ENCODE measurements at places on chromosomes 4 and X.

DNA sequence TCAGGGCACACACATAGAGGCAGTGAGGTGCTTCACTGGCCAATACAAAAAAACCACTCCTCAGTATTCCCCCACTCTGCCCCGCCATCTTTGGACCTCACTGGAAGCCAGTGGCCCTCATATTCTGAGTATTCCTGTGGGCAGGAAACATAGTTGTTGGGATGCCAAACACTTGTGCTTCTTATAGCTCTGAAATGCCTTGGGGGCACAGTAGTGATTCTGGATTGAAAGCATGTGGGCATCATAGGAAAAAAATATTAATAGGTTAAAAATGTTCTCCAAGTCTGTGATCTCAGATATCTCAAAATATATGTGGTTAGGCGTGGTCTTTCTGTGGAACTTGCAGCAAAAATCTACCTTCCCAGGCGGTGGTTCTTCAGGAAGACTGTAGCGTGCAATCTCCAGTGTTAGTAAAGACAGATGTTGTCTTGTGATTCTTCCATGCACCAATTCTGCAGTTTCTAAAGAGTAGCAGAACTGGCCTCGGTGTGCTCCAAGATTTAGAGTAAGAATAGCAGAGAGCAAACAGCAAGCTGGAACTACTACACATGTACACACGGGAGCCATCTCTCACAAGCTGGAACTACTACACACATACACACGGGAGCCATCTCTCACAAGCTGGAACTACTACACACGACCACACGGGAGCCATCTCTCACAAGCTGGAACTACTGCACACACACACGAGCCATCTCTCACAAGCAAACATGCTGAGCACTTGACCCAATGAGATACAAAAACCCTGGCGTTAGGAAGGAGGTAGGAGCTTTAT lies 8.0 kb upstream of the TENM3 start:
- H3K36me3 ChIP-seq = no peaks in the 10 kb centered on the region
- H3K4me3 ChIP-seq = no peak overlapping the region
- no peaks in the 10 kb centered on the region for H3K4me1 ChIP-seq
- H3K27me3 ChIP-seq = no peaks in the 10 kb centered on the region
- peak; percentile 90 for DNase-seq

GRCh38 chr4:158821228-158821971 lies 52.6 kb downstream of the FNIP2 start:
- DNase-seq = no peak
- peaks cover 78% of the 10 kb centered on the region for H3K4me1 ChIP-seq
- H3K27me3 ChIP-seq = no peaks in the 10 kb centered on the region
- H3K4me3 ChIP-seq = no peak overlapping the region
- H3K36me3 ChIP-seq = no peaks in the 10 kb centered on the region

DNA sequence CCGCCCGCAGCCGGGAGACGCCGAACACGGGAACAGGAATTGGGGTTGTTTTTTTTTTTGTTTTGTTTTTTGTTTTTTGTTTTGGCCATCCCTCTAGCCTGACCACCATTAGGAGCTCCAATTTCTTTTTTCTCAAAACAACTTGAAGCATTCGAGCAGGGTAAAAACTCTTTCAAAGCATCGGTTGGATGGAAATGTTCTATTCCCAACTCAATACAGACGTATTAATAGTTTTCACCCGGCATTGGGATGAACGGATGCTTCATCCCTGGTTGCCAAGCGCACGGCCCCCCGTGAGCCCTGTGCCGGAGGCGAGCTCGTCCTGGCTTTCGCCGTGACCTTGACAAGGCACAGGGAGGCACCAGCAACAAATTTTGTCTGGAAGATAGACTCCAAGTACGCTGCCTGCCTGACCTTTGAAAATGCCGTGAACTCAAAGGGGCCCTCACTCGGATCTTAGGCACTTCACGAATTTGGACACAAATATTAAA lies 352 bp upstream of the MAP3K15 start:
- H3K27me3 ChIP-seq = peaks cover 10% of the 10 kb centered on the region
- H3K4me3 ChIP-seq = peak overlapping the region; percentile 42
- H3K36me3 ChIP-seq = no peaks in the 10 kb centered on the region
- H3K27ac ChIP-seq = no peak overlapping the region
- DNase-seq = no peak

GRCh38 chr4:7040765-7041164 lies 2.4 kb upstream of the TADA2B start:
- no peak overlapping the region for H3K4me3 ChIP-seq
- DNase-seq = no peak
- H3K36me3 ChIP-seq = no peaks in the 10 kb centered on the region
- no peaks in the 10 kb centered on the region for H3K27me3 ChIP-seq

- no peak for DNase-seq
- no peaks in the 10 kb centered on the region for H3K27me3 ChIP-seq
- H3K36me3 ChIP-seq = peaks cover 9% of the 10 kb centered on the region
- peak overlapping the region; percentile 29 for H3K27ac ChIP-seq
Measured at GRCh38 chr4:15691346-15692135, 9.9 kb downstream of the FAM200B start.

DNA sequence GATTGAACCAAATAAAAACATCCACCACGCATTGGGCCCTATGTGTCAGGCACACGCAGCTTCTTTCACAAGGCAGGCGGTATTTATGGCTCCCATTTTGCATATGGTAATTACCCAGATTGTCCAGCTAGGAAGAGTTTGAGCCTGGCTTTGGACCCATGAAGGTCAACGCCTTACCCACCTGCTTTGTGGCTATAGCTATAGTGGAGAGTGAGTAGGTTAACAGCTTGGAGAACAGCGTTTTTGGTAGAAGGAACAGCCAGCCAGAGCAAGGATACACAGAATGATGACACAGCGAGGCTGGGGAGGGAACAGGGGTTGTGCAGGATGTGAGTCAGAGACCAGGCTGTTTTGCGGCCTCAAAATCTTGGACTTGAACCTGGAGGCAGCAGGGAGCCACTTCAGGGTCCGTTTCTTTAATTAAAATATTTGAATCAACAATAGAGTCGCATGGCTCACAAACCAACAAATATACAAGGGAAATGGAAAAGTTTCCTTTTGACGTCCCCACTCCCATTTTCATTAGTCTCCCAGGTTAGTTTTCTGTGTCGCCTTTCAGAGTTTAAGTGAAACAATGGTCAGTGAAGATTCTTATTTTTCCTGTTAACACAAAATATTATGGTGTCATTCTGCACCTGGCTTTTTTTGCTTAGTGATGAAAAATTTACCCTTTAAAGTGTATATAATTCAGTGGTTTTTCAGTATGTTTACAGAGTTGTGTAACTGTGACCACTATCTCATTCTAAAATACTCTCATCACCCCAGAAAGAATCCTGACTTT lies 118.2 kb upstream of the STX18 start:
- DNase-seq = no peak
- no peaks in the 10 kb centered on the region for H3K36me3 ChIP-seq
- no peak overlapping the region for H3K4me3 ChIP-seq
- no peak overlapping the region for H3K27ac ChIP-seq

DNA sequence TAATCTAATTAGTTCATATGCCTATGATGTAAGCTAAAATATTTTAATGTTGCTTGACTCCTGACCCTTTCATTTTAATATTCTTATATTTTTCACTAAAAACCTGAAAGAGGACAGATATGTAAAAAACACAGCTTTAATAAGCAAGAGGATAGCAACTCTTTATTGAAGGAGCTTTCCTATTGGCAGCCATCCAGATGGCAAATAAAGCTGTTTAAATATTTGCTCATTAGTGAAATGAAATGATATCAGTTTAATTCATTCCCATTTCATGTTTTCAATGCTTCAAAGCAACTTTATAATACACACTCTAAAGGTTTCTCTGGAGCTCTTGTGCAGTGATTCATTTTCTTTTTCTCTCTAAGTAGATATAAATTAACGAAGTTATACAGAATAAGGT lies 473.4 kb downstream of the PCDH7 start:
- no peaks in the 10 kb centered on the region for H3K36me3 ChIP-seq
- DNase-seq = no peak
- H3K4me1 ChIP-seq = peaks cover 2% of the 10 kb centered on the region
- H3K4me3 ChIP-seq = no peak overlapping the region
- no peak overlapping the region for H3K27ac ChIP-seq
- no peaks in the 10 kb centered on the region for H3K27me3 ChIP-seq

DNA sequence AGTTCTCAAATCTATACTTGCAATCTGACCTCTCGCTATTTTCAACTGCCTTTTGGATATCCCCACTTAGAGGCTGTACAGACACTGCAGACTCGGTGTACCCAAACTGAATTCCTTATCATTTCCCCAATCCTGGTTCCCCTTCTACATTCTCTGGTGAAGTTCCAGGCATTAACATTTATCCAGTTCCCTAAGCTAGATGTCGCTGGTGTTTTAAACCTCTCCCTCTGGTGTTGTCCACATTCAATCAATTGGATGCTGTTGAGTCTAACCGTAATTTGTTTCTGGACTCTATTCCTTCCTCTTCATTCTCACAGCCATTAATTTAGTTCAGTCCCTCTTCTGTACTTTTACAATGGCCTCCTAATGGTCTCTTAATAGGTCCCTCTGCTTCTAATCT lies 7.2 kb upstream of the STK26 start:
- no peaks in the 10 kb centered on the region for H3K27me3 ChIP-seq
- no peak overlapping the region for H3K27ac ChIP-seq
- H3K4me1 ChIP-seq = no peaks in the 10 kb centered on the region
- H3K36me3 ChIP-seq = no peaks in the 10 kb centered on the region
- DNase-seq = no peak

- no peak overlapping the region for H3K4me3 ChIP-seq
- DNase-seq = no peak
- no peaks in the 10 kb centered on the region for H3K36me3 ChIP-seq
Measured at GRCh38 chr4:144788469-144788868, 142.5 kb downstream of the HHIP start.

GRCh38 chrX:40651620-40652223 lies 4.4 kb upstream of the CXorf38 start:
- peak; percentile 93 for DNase-seq
- peaks cover 26% of the 10 kb centered on the region for H3K4me1 ChIP-seq
- H3K27ac ChIP-seq = no peak overlapping the region
- no peaks in the 10 kb centered on the region for H3K27me3 ChIP-seq

DNA sequence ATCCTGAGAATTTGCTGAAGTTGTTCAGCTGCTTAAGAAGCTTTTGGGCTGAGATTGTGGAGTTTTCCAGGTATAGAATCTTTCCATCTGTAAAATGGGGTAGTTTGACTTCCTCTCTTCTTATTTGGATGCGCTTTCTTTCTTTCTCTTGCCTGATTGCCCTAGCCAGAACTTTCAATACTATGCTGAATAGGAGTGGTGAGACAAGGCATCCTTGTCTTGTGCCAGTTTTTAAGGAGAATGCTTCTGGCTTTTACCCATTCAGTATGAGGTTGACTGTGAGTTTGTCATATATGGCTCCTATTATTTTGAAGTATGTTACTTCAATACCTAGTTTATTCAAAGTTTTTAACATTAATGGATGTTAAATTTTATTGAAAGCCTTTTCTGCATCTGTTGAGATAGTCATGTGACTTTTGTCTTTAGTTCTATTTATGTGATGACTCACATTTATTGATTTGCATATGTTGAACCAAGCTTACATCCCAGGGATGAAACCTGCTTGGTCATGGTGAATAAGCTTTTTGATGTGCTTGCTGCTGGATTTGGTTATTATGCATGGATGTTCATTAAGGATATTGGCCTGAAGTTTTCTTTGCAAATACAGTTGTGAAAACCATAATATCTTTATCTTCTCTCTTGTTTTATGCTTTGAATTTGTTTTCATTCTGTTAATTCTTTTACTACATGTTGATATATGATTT lies 573.8 kb upstream of the NDST4 start:
- H3K27me3 ChIP-seq = no peaks in the 10 kb centered on the region
- H3K27ac ChIP-seq = no peak overlapping the region
- H3K4me1 ChIP-seq = no peaks in the 10 kb centered on the region
- no peaks in the 10 kb centered on the region for H3K36me3 ChIP-seq

DNA sequence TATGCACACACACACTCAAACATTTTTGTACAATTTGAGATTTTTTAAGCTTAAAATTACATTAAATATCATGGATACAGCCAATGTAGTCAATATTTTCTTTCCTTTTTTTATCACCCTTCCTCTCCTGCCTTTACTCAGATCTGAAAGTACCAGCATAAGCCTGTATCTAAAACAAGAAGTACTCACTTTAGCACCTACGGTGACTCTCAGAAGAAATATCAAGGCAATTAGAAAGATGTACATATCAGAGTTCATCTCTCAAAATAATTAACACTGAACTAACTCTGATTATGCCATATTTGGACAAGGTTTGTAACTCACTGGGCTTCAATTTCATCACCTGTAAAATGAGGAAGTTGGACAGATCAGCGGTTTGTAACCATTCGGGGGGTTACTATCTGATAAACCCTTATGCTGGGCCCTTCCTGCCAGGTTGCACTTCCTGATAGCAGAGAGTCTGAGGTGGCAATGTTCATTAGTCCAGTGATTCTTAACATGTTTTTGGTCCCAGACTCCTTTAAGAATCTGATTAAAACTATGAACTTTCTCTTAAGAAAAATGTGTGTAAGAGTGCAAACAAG lies 5.7 kb upstream of the GPR174 start:
- H3K4me1 ChIP-seq = no peaks in the 10 kb centered on the region
- H3K4me3 ChIP-seq = no peak overlapping the region

DNA sequence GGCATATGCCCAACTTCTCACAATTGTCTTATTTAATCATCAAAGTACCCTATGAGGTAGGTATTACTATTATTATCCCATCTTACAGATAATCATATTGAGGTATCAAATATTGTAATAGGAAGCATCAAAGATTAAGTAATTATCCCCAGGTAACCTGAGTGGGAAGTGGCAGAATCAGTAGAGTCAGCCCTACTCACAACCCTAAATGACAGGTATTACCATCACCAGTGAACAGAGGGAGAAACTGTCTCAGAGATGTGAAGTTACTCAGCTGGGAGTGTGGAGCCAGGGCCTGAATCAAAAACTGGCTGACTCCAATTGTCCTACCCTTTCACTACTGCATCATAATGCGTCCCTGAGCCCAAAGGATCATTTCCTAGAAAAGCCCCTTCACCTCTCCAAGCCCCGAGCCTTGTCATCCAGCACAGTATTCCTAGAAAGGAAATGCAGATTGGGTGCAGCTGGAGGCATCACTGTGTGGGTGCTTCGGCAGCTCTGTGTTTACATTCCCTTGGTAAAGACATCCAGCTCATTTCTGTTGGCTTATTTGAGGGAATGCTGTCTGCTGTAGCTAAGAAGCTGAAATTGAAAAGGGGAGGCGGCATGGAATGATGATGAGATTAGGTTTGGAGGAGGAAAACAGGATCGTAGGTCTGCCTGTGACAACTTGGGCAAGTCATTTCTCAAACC lies 72.8 kb downstream of the DHX15 start:
- H3K4me3 ChIP-seq = no peak overlapping the region
- H3K27me3 ChIP-seq = no peaks in the 10 kb centered on the region
- H3K4me1 ChIP-seq = no peaks in the 10 kb centered on the region
- H3K27ac ChIP-seq = no peak overlapping the region

GRCh38 chrX:148741441-148741840 lies 241.0 kb downstream of the AFF2 start:
- no peak for DNase-seq
- H3K4me1 ChIP-seq = no peaks in the 10 kb centered on the region
- H3K36me3 ChIP-seq = no peaks in the 10 kb centered on the region
- no peak overlapping the region for H3K27ac ChIP-seq
- no peak overlapping the region for H3K4me3 ChIP-seq

- DNase-seq = no peak
- H3K27ac ChIP-seq = no peak overlapping the region
- H3K27me3 ChIP-seq = peaks cover 28% of the 10 kb centered on the region
Measured at GRCh38 chrX:107451731-107452130, 2.3 kb downstream of the FRMPD3 start.
